D721Med (cell line): ENCODE measurements at places on chromosomes 3 and 15.

DNA sequence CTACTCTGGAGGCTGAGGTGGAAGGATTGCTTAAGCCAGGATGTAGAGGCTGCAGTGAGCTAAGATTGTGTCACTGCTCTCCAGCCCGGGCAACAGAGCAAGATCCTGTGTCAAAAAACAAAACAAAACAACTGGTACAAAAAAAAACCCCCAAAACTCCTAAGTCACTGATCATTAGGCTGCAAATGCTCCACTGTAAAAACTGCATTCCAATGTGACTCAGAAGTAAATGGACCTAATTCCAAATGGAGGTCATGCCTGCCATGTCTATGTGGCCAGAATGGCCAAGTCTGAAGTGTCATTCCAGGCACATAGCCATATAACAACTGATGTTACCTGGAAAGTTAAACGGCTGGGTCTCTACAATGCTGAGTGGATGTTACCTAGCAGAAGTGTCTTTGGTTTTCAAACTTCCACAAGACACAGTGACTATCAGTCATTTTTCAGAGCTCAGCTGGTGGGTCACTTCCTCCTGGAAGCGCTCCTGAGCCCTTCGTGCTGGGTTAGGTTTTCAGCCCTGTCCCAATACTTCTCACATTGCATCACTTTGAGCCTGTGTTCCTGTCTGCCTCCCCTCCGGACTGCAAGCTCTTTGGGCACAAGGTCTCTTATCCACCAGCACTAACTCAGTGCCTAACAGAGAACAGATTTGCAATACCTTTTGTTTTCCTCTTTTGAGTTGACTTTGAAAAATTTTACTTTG, 10.6 kb downstream of the FSTL1 start:
- DNase-seq = no peak

GRCh38 chr3:136657526-136657925, 94.7 kb downstream of the STAG1 start:
- DNase-seq = no peak

DNA sequence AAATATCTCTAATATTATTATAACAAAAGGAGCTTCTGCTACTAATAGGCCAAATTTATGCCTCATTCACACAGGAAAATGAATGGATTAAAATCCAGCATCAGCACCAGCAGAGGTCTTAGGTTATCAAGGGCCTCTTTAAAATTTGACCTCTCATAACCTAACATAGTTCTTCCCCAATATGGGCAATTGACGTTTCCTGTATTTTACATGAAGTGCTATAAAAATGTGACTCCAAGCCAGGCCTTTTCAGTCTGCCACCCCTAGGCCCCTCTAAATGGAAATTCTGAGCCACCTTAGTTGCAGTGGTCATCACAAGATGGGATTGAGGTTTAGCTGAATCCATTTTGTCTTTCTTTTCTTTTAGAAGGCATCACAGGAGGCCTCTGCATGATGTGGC, 70.1 kb downstream of the CASR start:
- no peak for DNase-seq

DNA sequence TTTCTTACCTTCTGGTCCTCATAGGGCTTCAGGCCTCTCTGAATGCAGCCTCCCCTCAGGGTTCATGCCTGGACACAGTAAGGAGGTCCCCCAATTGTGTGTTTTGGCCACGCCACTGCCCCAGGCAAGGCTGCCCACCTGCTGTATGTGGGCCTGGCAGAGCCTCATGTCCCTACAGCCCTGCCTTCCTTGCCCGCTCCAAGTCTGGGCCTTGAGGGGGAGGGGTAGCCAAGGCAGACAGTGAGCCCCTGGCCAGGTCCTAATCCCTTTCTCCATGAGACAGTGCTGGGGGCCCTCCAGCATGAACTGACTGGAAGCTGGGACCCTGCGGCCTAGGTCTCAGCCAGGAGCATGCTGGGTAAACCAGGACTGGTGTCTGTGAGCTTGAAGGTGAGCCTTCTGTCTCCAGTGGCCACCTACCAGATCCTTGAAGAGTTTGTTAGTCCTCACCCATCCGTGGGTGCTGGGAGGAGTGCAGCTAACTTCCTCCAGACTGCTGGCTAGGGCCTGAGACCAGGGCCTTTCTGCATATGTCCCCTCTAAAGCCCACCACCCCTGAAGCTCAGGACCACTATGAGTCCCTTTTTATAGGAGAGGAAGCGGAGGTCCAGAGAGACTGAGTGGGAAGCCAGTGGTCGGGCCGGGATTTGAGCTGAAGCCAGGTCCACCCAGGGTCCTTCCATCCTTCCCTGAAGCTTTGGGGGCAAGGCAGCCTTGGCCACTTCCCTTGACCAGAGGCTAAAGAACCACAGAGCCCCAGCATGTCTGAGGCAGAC, 8.7 kb downstream of the ZBTB47 start:
- no peak for DNase-seq

GRCh38 chr3:71419369-71419768, 164.2 kb downstream of the FOXP1 start:
- DNase-seq = no peak

GRCh38 chr3:173892547-173892946, 495.0 kb downstream of the NLGN1 start:
- DNase-seq = no peak

GRCh38 chr3:72273615-72274014, 488.7 kb upstream of the PROK2 start:
- no peak for DNase-seq

DNA sequence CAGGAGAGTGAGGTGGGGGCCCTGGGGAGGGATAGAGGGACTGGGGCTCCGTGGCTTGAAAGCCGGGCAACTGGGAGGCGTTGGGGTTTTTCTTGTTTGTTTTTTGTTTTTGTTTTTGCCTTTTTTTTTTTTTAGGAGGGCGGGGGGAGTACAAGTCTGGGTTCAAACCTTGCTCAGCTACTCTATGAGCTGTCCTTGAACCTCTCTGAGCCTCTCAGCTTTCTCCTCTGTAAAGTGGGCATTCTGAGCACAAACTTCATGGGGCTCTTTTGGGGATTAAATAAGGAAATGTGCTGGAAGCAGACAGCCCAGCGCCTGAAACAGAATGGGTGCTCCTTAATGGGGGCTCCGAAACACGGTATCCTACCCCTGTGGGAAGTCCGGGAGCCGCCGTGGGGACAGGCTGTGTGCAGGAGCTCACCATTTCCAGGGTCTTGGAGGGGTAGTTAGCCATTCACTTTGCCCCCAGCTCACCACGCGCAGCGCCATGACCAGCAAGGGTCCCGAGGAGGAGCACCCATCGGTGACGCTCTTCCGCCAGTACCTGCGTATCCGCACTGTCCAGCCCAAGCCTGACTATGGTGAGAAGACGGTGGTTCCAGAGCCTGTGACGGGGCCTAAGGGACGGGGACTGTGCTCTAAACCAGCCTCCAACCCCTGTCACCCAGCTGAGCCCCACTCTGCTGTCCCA, 388 bp downstream of the ACY1 start:
- DNase-seq = no peak

DNA sequence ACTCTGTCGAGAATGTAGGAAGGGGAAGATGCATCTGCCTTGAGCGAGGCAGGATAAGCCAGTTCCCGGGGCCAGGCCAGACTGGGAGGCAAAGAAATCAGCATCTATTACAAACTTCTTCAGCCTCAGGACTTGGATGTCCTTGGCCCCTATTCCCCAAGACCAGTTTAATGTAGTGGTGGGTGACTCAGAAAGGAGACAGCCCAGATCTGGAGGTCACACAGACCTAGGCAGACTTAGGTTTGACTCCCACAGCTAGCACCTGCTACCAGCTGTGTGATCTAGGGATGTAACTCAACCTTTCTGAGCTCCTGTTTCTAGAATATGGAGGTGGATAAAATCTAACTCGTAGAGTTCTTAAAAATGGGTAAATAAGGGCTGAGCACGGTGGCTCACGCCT, 409.5 kb upstream of the PROK2 start:
- DNase-seq = no peak

DNA sequence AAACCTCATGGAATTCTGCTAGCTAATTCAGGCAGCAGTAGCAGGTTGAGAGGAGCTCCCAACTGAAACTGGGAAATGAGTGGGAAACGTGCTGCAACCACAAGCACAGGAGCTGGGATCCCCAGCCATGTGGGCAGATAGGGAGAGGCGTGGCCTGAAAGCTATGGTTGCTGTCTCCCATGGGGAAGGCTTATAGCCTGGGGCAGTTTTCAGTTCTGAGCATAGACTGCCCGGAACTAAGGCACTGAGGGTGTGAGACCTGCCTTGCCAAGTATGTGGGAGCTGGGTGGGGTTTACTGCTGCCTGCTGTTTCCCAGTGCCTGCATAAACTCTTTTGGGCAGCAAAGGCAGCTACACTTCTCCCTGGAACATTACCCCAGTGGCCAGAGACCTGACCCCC, 229.5 kb downstream of the TUSC7 start:
- no peak for DNase-seq

- no peak for DNase-seq
Measured at GRCh38 chr3:48222616-48223513, at the start of gene CAMP. Gene CAMP, plus strand, starts transcription at chr3:48223495. Its CDS starts 17 bp downstream, at chr3:48223512.

DNA sequence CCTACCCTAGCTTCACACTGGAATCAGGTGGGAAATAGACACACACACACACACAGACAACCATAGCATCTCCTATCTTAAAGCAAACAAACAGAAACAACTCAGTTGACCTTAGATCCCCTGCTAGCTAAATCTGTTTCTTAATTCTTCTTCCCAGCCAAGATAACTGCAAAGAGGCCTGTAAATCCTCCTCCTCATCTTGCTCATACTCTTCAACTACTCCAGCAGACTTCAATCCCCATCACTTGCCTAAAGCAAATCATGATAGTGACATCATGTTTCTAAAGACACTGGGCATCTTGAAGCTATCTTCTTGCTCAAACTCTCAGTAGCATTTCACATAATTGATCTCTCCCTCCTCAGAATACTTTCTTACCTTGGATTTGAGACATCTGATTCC, 303.0 kb downstream of the RBMS3 start:
- no peak for DNase-seq

- no peak for DNase-seq
Measured at GRCh38 chr3:7693976-7694375, 807.6 kb upstream of the LMCD1 start.

DNA sequence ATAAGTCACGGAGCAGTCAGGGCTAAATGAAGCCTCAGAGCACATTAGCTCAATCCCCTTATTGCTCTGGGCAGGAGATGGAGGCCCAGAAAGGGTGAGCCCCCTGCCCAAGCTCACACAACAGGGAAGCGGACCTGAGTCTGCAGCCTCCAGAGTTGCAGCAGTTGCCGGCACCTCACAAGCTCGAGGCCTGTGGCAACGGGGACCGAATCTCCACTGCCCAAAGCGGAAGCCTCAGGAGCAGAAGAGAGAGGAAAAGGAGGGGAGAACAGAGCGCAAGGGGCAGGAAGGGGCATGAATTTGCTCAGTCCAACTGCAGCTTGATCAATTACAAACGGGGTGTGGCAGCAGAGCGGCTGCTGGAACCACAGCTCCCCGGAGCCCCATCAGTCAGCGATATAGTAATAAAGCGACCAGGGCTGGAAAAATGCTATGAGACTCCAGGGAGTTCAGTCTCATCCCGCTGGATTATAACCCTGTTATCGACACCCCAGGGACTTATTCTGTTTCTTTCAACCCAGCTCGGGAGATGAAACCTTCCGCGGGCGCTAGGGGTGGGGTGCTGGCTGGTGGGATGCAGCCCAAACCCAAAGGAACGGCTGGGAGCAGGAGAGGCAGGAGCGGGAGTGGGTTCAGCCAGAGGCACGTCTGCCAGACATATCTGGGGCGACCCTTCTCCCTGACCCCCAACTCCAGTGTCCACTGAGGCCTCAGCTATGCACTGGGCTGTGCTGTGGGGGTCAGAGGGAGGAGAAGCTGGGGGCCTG, 219.7 kb upstream of the LINGO1 start:
- DNase-seq = no peak

DNA sequence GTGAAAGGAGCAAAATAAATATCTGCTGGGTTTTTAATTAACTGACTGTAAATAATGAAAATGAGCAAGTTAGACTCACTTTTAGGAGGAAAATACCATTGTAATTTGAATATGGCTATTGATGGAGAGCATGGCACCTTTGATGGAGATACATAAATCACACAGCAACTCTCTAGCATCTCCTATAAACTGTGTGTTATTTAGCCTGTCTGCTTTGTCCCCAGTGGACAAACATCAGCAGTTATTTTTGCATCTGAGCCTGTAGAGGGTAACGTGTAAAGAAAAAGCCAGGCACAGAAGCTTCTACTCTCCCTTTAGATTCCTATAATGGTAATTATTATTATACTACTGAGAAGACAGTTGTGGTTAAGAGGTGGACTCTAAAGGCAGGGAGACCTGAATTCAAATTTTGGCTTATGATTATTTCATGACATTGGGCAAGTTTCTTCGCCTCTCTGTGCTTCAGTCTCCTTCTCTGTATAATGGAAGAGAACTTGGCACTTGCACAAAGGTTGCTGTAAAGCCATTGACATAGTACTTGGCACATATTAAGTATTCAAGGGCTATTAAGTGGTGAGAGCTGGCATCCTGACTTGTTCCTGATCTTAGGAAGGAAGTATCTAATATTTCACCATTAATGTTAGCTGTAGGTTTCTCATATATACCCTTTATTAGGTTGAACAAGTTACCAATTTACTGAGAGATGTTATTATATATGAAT, 289.5 kb upstream of the TRIM42 start:
- DNase-seq = no peak

DNA sequence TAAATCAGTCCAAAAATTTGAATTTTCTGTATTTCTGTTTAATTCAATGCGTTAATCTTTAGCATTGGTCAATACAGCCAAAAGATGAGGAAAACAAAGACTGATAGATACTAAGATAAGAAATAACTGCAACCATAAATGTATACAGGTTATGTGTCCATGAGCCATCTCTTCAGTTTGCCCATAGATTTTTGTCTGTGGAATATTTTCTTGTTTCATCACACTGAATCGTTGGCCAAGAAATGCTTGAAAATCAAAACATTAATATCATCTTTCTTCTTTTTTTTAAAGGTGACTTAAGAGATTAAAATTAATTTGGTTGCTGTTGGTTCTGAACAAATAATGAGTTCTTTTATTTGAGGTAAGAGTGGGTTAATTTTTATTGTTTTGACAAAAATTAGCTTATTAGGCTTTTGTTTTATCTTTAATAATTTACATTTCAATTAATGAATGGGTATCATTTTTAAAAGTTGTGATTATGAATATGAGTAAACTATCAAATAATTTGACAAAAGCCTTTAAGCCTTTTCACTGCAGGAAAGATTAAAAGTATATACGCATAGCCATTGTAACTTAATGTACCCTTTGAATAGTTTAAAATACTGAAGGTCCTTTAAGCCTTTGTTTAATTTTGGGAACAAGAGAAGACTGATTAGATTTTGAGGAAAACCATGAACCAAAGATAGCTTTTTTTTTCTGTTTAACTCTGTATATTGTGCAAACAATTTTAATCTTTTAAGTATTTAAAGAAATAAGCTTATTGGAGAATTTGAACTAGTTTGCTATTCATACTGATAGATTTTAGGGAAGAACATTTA, 14.7 kb upstream of the CHD2 start:
- no peak for DNase-seq
